ENCODE measurements at places on chromosomes 2 and 18. TPM values are rescaled to one million over a fixed set of nuclear protein-coding genes. Genes with fewer than 3 reads are reported as not detected.

Gene CNTNAP5
- total RNA-seq: not detected

DNA sequence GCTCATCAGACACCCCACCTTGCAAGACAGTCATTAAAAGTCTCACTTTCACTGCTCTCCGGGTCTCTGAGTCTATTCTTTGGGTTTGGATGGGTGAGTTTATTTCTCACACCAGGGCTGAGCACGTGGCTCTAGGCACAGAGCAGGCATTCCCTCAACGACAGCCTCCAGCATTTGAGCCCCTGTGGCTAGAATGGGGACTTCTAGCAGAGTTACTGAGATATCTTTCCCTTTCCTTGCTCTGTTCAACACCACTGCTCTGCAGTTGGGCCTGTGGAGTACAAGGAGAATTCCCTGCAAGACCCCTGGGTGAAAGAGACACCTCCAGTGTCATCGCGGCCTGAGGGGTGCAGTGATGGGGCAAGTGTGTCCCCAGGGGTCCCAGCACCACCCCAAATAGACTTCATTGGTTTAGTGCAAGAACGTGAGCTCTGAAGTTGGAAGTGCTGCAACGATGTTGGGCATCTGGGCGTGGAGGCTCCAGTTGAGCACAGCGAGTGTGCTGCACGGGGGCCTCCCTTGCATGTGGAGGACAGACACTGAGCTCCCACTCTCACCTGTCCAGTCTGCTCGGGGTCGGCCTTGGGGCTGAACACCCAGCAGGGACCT, 184.1 kb upstream of the HS6ST1 start:
- DNase-seq: no peak

Gene CCDC150
- total RNA-seq: 18.1 TPM

Gene NOSTRIN
- not detected for total RNA-seq

Gene G6PC2
- not detected for total RNA-seq

- DNase-seq: peak; percentile 31
These were observed 649.1 kb downstream of the NYAP2 start for GRCh38 chr2:226048611-226049010.

Measured in endothelial cell of umbilical vein (primary cell).